Peyer's patch (tissue), 4 donors: ENCODE measurements at places on chromosomes 6 and 20.
A peak's percentile ranks its signal among the peaks of the same experiment; 100 is the strongest.

GRCh38 chr20:829551-829950 lies 4.0 kb upstream of the FAM110A start:
- no peak for DNase-seq

DNA sequence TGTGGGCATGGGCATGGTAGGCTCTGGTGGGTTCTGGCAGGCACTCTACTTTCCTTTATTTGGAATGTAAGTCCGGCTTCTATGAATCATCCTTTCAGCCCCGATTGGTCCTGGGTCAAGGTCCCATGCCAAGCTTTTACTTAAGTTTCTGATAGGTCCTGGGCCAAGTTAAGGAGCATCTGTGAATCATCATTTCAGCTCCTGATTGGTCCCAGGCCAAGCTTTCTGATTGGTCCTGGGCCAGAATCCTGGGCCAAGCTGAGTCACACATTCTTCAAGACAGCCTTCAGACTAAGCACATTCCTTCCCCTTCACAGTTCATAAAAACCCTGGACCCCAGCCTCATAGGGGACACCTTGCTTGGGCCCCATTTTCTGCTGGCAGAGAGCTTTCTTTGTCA lies 231.0 kb upstream of the EYS start:
- DNase-seq: no peak

DNA sequence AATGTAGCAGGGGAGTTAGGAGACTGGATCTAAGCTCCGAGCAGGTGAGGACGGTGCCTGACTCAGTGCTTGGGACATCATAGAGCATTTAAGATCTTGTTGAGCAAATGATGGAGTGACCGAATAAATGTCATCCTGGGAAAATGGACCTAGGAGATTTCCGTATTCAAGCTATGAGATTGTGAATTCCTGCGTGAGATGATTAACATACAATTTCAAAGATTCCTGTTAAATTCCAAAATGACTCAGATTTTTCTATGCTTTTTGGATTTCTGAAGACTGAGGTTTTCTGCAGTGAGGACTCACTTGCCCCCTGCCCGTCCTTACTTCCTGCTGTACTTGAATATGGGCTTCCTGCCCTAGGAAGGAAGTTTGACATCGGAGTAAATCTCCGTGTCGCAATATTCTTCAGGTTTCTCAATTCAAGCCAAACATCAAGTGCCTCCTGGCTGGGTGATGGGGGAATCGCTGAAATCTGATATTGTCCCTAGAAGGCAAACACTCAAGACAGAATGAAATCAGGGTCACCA lies 5.2 kb downstream of the SYTL3 start:
- peak; percentile 18 for DNase-seq

GRCh38 chr20:44026647-44027342 lies 112.1 kb downstream of the TOX2 start:
- no peak for DNase-seq

- no peak for DNase-seq
Observed at GRCh38 chr20:54103762-54104600, 33.6 kb upstream of the BCAS1 start.

DNA sequence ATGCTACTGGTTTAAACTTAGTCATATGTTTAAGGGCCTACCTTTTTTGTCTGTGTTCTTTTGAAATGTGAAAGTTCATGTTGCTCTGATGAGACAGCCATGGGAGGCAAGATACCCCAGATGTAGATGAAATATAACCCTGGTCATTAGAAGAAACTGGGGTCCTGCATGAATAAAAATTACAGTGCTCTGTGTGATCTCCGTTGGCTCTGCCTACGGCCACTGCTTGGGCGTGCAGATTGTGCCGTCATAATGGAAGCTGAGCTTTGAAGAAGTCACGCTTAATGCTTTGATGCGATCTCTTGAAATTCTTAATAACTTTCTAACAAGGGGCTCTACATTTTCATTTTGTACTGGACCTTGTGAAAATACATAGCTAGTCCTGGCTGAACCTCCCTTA lies at the start of gene TAAR2:
Gene TAAR2 (minus strand): TSS at position 101 of the 400 bp plus-strand sequence. CDS start 0 bp downstream, at position 101.
- no peak for DNase-seq

DNA sequence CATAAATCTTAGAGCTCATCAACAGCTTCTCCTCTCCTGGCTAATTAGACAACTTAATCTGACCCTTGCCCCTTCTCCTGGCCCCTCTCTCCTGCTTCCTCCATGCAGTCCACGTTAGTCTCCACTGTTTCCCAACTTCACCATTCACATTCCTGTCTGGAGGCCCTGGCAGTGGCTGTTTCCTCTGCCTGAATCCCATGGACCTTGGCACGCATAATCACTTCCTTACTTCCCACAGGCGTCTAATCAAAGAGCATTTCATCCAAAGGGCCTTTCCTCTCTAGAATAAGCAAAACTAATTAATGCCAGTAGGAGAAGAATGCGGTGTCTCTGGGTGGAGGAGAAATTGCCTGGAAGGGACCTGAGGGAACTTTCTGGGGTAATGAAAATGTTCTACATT lies 16.4 kb upstream of the XRN2 start:
- no peak for DNase-seq
